B cell (primary cell): ENCODE measurements at places on chromosomes 6 and 20. TPM values are rescaled to one million over a fixed set of nuclear protein-coding genes. Genes with fewer than 3 reads are reported as not detected.
A peak's percentile ranks its signal among the peaks of the same experiment; 100 is the strongest.

Gene MYLK4
- 1.1 and 1.2 TPM in 2 replicates for total RNA-seq

Gene SLC26A8
- total RNA-seq, result not detected in 2 replicates

Gene EZR
- 943 and 945 TPM in 2 replicates for total RNA-seq

Gene GSTA2
- not detected in 2 replicates for total RNA-seq

Gene TMEM200A
- 0.37 and 0.53 TPM in 2 replicates for total RNA-seq

Gene WFDC10B
- total RNA-seq, result not detected in 2 replicates

Gene PAK5
- not detected in 2 replicates for total RNA-seq

GRCh38 chr6:47686411-47686810, 12.0 kb upstream of the ADGRF4 start:
- no peak for DNase-seq

- DNase-seq, result no peak
These were observed 11.2 kb downstream of the OVOL2 start for GRCh38 chr20:18046535-18046934.

DNA sequence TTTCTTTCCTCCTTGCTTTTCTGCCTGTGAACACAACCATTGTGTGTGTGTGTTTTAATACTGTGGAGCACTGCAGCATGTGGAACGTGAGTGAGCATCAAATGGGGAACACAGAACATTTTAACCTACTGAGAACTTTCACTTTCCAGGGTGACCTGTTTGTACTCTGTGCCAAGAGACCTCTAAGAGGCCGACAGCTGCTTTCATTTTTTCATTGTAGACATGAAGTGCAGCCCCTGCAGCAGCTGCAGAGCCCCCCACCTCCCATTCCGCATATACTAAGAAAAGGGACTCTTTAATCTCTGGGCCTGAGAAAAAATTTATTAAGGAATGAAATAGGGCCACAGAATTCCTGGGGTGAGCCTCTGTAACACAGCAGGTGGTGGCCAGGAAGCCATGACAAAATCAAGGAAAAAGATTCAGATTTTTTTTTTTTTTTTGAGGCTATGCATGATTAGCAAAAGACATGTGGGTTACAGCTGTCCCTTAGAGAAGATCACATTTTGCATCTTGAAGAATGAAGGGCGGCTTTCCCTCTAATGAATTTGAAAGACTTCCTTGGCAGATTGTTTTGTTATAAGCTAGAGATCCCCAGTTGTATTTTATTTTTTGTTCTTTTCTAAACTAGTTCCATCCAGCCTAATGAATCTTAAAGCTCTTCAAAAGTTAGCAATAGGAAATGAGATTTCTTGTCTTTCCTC, 503.4 kb downstream of the CD109 start:
- DNase-seq, result no peak

DNA sequence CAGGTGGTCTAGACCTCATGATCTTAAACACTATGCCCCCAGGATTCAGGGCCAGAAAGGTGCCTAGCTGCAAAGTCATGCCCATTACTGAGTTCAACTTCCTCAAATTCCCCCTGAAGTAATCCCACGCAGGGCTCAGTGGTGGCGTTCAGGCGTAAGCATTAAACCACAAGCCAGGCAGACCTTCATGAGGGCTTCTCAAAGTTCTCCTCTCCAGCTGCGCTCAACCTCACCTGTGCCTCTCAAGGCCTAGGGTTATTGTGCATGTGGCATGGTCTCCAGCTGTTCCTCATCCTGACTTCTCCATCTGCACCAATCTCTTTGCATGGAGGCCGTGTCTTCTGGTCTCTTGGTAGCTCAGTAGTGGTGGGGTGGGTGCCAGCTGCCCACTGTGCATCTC, 113.6 kb downstream of the TSHZ2 start:
- peak; percentile 41 for DNase-seq

DNA sequence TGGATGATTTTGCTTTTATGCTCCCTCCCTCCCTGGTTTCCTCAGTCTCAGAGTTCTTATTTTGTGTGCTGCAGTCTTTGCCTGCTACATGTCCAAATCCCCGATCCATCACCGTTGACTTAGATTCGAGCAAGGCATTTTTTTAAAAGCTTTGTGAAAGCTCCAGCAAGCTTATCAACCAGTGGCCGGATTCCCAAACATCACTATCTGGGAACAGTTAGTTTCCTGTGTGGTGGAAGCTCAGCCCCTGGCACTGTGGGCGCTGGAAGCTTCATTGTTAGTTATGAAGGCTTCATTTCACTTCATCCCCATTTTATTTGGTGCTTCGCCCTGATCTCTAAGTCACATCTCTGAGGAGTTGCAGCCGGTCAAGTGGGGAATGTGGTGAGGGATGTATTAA, 44.7 kb downstream of the DEK start:
- no peak for DNase-seq
